ENCODE measurements at places on chromosomes 5 and 9.
A peak's percentile ranks its signal among the peaks of the same experiment; 100 is the strongest.

GRCh38 chr5:118968925-118969375, 19.4 kb downstream of the DTWD2 start:
- DNase-seq, result no peak

DNA sequence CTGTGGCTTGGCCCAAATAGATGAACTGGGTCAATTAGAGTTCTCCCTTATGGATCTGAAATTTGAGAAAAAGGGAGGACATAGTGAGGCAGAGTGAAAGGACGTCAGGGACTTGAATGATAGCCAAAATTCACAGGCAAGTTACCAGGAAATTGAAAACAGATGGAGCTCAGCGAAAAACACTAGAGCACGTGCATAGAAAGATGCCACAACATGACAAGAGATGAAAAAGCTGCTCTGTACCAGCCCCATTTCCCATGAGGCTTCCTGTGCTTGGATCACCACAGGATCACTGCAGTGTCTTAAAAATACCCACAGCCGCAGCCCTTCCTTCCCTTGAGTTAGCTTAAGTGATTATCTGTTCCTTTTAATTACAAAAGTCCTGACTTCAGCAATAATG, 39.0 kb upstream of the HOMER1 start:
- DNase-seq, result no peak

DNA sequence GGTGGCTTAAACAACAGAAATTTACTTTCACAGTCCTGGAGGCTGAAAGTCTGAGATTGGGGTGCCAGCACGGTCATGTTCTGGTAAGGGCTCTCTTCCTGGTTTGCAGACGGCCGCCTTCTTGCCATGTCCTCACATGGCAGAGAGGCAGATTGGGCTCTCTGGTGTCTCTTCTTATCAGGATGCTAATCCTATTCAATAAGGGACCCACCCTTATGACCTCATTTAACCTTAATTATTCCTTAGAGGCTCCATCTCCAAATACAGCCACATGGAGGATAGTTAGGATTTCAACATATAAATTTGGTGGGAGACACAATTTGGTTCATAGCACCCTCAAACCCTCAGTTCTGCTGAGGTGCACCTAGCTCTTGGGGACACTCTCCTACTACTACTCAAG, 180.4 kb downstream of the DAB2IP start:
- DNase-seq, result no peak

DNA sequence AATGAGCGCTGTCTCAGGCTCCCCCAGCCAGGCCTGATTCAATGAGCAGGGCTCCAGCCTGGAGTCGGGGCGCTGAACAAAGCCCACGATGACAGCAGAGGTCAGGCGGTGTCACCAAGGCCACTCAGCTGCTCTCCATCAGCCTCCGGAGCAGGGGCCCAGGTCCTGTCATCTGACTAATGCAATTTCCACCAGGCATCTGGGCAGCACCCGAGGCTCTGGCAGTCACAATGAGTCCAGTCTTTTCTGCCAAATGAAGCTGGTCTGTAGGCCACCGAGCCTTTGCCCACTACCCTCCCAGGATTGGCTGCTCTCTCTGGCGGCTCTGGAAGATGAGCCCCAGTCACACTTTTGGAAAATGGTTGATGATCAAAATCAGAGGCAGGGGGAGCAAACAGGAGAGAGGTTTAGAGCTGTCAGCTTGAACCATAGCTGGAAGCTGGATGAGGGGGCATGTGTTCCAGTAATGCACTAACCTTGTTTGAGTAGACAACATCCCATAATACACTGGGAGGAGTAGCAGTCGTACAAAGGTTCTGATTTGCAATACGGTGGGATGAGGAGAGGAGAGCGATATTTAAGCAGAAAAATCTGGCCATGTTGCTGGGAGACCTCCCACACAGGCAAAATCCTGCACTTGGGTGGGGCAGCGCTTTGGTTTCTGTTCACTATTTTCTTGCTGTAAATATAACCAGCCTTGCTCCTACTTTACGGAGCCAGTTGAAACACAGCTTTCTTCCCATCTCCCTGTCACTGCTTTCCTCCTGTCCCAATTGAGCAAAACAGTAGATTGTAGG, 306.4 kb upstream of the PANK3 start:
- no peak for DNase-seq

GRCh38 chr5:113059232-113060040, 82.8 kb downstream of the DCP2 start:
- DNase-seq, result no peak

GRCh38 chr5:137223324-137224295, 275.5 kb downstream of the SPOCK1 start:
- no peak for DNase-seq

DNA sequence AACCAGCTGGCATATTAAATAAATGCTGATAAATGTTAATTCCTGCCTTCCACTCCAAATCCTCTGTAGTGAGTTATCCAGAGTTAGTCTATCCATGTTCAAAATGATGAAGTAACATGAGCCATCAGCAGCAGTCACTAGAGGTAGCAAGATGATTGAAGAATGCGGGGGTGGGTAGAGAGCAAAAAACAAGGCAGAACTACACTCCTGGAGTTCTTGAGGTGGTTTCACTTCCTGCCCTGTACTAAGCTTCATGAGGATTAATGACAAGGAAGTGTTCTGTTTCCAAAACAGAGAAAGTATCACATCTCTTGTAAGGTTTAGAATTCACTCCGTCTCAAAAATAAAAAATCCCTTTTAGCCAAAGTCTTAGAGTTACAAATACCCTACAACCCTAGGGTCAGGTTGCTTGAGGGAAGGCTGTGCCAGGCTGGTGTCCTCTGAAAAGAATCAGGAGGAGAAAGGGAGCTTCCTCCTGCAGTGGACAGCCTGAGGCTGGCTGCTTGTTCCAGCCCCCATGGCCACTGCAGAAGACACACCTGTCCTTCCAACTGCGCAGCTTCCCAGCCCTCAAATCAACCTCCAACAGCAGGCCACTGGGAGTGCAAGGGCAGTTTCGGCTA, 180.2 kb downstream of the DENND1A start:
- DNase-seq, result peak; percentile 8

DNA sequence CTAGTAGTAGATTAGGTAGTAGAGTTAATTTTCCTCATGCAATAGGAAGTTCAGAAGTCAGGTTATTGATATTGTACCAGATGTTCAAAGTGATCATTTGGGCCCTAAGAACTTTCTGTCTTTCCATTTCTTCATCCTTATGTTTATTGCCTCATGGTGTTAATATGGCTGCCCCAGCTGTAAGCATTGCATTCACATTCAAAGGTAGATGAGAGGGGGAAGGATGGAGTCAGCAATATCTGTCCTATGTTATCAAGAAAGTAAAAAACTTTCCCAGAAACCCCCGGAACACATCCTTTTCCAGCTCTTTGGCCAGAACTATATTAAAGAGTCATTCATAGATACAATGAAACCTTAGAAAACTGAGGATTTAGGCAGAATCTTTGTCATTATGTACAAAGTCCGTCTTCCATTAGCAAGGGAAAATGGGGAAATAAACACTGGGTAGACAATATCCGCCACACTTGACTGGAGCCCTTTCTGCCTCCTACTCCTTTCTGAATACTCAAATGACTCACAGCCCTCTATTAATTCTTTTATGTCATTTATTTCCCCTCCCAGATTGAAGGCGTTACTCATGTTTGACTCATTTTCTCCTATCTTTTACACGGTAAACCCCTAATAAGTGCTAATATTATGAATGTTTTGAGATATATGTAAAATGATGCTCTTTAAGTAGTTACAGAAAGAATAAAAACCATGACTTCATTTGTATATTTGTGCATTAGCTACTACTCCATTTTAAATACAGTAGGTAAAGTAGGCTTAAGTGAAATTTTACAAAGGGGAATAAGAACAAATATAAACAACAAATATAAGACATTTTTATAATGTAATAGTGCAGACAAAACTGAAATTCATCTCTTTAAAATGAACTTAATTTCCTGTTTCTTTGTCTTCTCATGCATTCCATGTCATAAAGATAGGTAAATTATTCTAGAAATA, 127.6 kb downstream of the SLF1 start:
- DNase-seq, result peak; percentile 23

- no peak for DNase-seq
These were observed 30.0 kb downstream of the TGFBR1 start for GRCh38 chr9:99134893-99135341.

DNA sequence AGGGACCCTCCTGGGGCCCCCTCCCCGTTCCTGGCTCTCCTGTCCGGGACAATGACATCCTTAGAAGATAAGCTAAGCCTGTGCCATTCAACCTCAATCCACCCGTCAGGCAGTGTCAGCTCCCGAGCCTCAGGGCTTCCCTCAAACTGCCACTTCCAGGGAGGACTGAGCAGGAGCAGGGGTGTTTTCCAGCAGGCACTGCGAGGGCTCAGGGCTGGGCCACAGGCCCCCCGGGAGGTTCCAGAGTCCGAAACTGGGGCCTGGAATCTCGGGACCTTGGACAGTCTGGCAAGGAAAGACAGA, 26.2 kb downstream of the LHX3 start:
- no peak for DNase-seq

GRCh38 chr5:123874600-123875201, 362.7 kb downstream of the CSNK1G3 start:
- DNase-seq, result no peak

DNA sequence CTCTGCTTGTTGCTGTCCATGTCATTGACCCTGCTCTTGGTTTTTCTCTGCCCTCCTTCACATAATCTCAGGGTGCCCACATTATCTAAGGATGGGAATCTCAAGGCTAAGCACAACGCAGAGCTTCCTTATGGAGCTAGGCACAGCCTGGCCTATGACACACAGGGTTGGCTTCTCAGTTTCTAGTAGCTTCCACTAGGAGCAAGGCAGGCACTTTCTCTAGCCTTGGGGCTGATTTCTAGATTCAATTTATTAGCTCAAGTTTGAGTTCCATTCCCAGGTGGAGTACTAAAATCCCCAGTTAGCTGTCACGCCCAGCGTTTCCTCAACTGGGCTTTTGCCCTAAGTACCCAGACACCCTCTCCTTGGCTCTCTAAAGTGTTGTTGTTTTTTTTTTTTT, 12.4 kb downstream of the IL4 start:
- no peak for DNase-seq

DNA sequence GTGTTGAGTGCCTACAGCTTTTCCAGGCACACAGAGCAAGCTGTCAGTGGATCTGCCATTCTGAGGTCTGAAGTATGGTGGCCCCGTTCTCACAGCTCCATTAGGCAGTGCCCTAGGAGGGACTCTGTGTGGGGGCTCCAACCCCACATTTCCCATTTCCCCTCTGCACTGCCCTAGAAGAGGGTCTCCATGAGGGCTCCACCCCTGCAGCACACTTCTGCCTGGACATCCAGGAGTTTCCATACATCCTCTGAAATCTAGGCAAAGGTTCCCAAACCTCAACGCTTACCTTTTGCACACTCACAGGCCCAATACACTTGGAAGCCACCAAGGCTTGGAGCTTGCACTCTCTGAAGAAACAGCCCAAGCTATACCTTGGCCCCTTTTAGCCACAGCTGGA, 131.3 kb downstream of the DEPDC1B start:
- no peak for DNase-seq

GRCh38 chr9:76756268-76756640, 8.0 kb upstream of the PCA3 start:
- peak; percentile 48 for DNase-seq

Data from MCF 10A (cell line).